Aortic smooth muscle cell (primary cell): ENCODE measurements at places on chromosomes 2 and 18. TPM values are rescaled to one million over a fixed set of nuclear protein-coding genes. Genes with fewer than 3 reads are reported as not detected.

ALPP gene
- not detected in 2 replicates for total RNA-seq

SCN3A gene
- 0.13 and 0.62 TPM in 2 replicates for total RNA-seq

DYNAP gene
- total RNA-seq = not detected in 2 replicates

REG1A gene
- not detected in 2 replicates for total RNA-seq

FZD7 gene
- total RNA-seq = 3.3 and 7.4 TPM in 2 replicates
